ENCODE measurements at places on chromosomes 12 and 14. TPM values are rescaled to one million over a fixed set of nuclear protein-coding genes. Genes with fewer than 3 reads are reported as not detected.

DNA sequence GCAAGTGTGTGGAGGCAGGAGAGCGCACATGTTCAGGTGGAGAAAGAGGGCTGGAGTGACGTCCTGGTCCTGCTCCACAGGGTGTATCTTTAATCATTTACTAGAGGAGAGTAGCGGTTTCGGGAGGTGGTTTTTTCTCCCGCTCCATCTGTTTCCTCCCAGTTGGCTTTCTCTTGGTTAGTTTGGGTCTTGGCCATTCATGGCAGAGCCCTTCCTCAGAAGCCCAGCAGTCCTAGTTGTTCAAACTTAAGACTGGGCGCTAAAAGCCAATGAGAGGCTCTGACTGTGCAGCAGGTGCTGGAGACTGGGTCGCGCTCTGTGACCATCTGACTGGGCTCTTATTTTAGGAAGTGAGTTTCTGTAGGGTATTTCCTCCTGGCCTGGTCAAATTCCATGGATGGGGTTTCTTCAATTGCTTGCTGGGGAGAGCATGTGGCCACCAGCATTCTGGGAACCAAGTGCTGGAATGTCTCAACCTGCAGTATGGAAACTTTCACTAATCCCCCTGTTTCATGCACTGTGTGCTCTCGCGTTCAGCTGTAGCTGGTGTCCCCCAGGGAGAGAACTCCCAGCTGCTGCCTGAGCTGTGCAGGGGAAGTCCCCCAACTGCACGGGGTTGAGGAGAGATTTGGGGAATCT, 27.4 kb upstream of the TSPAN9 start:
- DNase-seq, result peak; percentile 35

DNA sequence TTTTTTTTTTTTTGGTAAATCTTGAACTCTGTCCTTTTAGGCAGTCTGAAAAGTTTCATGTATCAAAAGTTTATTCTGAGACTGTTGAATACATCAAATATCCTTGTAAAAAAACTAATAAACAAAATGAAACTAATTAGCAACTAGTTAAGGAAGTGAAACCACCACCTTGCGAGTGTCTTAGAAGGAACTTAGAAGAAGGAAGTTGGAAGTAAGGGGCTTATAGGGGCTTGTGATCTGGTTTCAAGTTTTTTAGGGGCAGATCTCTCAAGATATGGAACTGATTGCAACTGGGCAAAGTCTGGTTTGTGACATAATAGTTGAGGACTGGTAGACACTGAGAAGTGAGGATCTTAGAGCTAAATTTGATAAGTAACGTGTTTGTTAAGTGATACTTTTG, 748.8 kb downstream of the C12orf50 start:
- no peak for DNase-seq

DNA sequence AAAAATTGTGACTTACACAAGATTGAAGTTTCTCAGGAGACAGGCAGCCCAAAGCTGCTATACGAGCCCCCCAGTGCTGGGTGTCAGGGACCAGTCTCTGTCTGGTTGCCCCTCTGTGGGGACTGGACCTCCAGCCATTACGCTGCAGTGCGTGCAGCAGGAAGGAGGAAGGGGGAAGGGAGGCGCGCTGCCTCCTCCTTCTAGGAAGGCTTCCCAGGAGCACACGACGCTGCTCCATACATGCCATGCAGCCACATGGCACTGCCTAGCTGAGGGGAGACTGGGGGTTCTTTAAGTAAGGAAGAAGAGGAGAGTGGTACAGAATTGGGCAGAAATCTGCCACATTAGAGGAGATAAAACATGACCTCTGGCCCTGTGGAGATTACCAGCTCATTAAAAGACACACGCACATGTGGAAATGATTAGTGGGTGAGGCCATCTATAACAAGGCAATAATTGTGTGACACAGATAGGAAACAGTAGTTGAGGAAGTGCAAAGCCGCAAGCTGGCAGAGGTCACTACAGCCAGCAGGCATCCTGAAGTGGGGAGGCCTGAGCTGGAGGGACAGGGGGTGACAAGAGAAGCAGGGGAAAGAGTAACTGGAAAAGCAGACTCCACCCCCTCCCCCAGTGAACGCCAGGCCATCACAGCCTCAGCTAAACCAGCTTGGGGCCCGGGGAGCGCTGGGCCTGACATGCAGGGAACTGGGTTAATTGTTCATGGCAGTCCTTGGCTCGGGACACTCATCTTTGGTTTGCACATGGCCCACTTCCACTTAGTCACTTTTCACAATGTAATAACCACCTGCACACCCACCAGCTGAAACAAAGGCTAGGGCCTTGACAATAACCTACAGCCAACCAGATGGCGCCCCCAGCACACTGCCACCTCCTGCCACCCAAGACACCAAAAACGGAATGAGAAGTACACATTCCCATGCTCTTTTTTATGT, 39.6 kb downstream of the CCDC88C start:
- DNase-seq, result peak; percentile 42

DNA sequence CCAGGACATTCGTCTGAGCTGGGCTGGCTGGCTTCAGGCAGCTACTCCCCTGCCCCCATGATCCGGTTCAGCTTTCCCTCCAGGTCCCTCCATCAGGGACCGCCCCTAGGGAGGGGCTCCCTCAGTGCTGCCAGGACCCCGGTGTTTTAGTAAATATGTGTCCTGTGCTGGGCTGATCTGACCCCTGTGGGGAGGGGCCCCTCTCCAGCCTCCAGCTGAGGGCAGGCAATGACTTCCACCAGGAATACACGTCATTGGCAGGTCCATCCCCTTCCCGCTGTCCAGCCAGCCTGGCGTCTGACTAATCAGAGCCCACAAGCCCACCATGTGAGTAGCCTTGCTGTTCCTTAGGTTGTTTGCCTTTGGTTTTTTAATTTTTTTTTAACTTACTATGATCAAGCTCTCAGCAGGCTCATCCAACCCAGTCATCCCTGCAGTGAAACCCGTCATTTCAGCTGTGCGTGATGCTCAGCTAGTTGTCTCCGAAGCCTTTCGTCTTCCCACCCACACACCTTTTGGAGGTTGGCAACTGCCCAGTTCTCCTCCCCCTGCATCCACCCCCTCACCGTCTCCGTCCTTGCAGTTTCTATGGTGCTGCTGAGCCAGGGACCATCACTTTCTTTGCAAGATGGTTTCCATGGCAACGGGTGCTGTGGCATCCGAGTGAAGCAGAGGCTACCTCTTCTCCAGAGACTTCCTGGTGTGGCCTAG, 16.0 kb upstream of the SERPINA4 start:
- DNase-seq, result no peak

GRCh38 chr12:770479-770878, 18.1 kb downstream of the WNK1 start:
- no peak for DNase-seq

DNA sequence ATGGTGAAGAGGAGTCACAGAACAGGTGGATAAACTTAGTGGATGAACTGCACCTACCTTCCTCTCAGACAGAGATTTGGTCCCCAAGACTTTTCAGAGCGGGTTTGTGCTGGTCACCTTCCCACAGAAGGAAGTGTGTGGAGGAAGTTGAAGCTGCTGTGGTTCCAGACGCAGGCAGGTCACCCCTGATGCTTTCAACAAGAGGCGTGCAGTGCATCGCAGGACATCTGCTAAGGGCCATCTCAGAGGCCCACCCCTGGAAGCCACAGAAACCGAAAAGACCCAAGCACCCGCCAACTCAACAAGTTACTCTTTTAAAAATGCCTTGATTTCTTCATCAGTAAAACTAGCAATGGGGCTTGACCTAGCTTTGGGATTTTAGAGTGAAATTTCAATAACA, 1.0 kb upstream of the GPX2 start:
- no peak for DNase-seq

GRCh38 chr12:59119676-59120075, 199.4 kb upstream of the LRIG3 start:
- DNase-seq, result peak; percentile 72

- DNase-seq, result no peak
These were observed 807 bp upstream of the SLC16A7 start for GRCh38 chr12:59594943-59595500.

- DNase-seq, result peak; percentile 79
These were observed 26.5 kb upstream of the TAMALIN start for GRCh38 chr12:51980051-51980808.

- DNase-seq, result peak; percentile 91
These were observed 107.3 kb downstream of the PPP2R5E start for GRCh38 chr14:63435838-63436237.

DNA sequence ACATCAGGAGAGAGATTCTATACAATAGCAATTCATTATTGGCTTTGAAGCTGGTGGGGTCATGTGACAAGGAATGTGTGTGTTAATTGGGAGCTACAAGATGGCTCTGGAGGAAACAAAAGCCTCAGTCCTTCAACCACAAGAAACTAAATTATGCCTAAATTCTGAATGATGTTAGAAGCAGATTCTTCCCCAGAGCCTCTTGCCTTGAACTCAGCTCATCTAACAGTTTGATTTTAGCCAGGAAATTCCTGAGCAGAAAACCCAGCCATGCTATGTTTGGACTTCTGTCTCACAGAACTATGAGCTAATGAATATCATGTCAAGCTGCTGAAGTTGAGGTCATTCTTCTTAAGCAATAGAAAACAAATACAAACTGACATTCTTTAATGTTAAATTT, 274.7 kb downstream of the SLC6A15 start:
- peak; percentile 11 for DNase-seq

GRCh38 chr14:43161477-43161876, 1345.6 kb downstream of the FSCB start:
- DNase-seq, result no peak

- DNase-seq, result no peak
These were observed 13.9 kb downstream of the MFAP5 start for GRCh38 chr12:8648576-8649205.

GRCh38 chr12:113472191-113473121, 785 bp upstream of the LHX5 start:
- DNase-seq, result no peak

DNA sequence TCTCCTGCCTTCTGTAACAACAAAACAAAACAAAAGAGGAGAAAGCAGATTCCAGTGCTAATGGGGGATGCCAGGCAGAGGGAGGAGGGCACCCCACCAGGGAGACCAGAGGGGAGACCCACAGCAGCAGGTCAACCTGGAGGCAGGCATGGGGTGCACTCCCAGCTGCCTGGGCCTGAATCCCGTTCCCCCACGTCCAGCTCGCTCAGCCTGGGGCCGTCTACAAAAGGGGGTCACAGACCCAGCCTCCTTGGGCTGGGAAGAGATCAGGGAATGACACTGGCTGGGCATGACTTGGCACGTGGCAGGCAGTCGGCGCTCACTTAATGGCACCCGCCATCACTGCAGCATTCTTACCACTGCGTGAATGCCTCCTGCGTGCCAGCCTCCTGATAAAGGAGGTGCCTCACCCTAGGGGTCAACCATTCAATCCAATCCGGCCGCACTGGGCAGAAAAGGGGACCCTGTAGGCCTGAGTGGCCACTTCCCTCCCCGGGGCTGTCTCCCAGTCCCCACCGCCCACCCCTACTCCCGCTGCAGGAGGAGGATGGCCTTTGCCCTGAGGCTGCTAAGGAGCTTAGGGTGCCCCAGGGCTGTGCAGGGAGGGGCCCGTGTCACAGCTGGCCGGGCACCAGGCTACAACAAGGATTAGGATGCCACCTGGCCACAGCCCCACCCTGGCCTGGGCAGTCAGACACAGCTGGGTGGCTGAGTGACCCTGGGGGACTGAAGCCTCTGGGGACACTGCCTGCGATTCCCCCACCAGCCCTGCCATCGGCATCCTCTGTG, 87.5 kb downstream of the NCOR2 start:
- no peak for DNase-seq

- DNase-seq, result no peak
These were observed 14.4 kb upstream of the POLR3B start for GRCh38 chr12:106343214-106343528.

DNA sequence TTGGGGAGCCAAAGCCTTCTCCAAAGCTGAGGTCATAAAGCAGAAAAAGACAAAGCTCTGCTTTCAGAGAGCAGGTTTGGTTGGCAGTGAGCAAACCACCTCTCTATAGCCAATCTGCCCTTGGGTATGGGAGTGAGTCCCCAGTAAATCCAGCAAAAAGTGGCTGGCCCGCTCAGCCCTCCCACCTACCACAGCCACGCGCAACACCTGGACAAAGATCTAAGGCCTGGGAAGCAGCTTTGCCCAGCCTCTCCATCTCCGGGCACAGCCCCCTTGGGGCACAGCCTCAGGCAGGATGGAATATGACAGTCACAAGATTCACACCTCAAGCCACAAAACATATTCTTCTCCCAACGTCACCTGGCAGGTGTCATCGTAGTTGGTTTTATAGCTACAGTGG, 211.7 kb upstream of the EEA1 start:
- no peak for DNase-seq

GRCh38 chr12:2501464-2502191, 293.1 kb upstream of the FKBP4 start:
- DNase-seq, result no peak

- DNase-seq, result peak; percentile 59
These were observed 125.7 kb downstream of the TSPAN9 start for GRCh38 chr12:3202734-3203446.

GRCh38 chr14:68683326-68683725, 109.5 kb downstream of the ZFP36L1 start:
- DNase-seq, result no peak

GRCh38 chr12:18723752-18724151, 14.1 kb downstream of the PLCZ1 start:
- DNase-seq, result peak; percentile 83

GRCh38 chr12:104865080-104865479, 93.0 kb downstream of the SLC41A2 start:
- DNase-seq, result no peak

DNA sequence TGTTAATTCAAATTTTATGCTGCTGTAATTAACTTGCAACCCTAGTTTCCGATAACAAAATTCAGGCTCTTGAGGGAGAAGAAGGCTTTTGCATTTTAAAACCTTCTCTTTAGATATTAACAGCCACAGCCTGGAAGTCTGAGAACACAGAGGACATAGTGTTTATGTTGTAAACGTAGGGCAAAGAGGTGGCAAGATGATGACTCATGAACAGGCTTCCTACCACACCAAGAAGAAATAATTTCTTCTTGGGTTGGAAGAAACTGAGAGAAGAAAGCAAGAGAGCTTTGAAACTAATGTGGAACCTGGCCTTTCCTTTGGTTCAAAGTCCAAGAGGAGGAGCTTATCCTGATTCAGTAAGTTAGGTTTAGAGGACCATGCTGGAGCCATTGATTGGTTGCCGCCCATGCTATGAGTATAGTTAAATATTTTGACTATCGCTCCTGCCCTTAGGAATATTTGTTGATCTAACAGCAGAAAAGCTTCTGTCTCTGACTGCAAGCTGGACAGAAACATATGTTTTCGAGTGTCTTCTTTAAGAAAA, 31.8 kb downstream of the CCDC198 start:
- no peak for DNase-seq

DNA sequence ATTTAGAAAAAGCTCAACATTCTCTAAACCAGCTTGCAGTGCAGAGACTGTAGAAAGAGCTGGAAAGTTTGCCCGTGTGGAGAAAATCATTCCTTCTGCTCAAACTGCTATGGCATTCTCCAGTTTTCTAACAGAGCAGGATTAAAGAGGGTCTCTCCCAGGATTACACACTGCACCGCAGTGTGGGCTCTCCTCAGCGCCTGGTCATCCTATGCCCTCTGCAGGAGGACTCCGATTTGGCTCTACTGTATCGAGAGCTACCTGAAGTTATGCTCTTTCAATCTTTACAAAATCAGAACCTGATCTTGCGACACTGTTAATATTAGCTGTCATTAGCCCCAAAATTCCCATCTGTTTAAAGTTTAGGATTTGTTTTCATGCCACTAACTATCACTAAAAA, 33.0 kb downstream of the BHLHE41 start:
- DNase-seq, result no peak

C12orf75 gene
- total RNA-seq, result 302 TPM

PTGER2 gene
- total RNA-seq, result 1.3 TPM

PSEN1 gene
- total RNA-seq, result 41.9 TPM

PLBD1 gene
- total RNA-seq, result 10.0 TPM

IFI27L1 gene
- 9.9 TPM for total RNA-seq

PIK3C2G gene
- not detected for total RNA-seq

FOXG1 gene
- total RNA-seq, result not detected

MUCL1 gene
- not detected for total RNA-seq

DNAI7 gene
- not detected for total RNA-seq

SIRT4 gene
- 1.6 TPM for total RNA-seq

ATG14 gene
- 14.5 TPM for total RNA-seq

Data from fibroblast of villous mesenchyme (primary cell).